Mesenteric fat pad (tissue), 1 donor: ENCODE measurements at places on chromosomes 6 and 20.

- DNase-seq, result no peak
These were observed 105.0 kb upstream of the LAMP5 start for GRCh38 chr20:9409352-9409751.

- no peak for DNase-seq
These were observed 30.8 kb upstream of the SSR1 start for GRCh38 chr6:7343546-7344475.

DNA sequence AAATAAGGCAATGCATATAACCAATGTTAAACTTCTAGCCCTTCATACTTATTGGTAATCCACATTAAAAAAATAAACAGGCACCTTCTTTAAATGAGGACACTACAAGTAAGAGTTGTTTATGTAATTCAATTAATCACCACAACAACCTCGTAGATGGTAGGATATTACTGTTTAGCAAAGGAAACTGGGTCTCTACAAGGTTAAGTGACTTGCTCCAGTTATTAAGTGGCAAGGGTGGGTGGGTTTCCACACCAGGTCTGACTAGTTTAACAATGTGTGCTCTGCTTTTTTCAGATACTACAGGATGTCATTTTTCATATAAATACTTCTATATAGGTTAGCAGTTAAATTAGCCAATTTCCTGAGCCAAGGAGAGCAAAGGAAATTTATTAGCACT is 129.1 kb downstream of the MAN1A1 start:
- no peak for DNase-seq

DNA sequence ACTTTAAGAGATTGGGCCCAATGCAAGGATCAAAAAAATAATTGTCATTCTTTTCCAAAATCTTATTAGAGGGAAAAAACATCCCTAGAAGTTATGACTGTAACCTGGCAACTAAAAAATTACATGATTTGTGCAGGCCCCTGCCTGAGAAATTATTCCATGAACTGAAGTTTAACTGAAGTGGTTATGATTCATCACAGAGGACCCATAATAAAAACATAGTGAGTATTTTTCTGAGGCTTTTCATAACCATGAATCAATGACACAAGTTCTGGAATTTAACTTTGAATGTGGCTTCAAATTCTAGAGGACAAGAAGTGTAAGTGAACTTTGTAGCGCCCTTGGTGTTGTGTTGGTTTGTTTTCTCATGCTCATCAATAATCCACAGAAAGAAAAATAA is 31.1 kb upstream of the CARMIL1 start:
- DNase-seq, result no peak

DNA sequence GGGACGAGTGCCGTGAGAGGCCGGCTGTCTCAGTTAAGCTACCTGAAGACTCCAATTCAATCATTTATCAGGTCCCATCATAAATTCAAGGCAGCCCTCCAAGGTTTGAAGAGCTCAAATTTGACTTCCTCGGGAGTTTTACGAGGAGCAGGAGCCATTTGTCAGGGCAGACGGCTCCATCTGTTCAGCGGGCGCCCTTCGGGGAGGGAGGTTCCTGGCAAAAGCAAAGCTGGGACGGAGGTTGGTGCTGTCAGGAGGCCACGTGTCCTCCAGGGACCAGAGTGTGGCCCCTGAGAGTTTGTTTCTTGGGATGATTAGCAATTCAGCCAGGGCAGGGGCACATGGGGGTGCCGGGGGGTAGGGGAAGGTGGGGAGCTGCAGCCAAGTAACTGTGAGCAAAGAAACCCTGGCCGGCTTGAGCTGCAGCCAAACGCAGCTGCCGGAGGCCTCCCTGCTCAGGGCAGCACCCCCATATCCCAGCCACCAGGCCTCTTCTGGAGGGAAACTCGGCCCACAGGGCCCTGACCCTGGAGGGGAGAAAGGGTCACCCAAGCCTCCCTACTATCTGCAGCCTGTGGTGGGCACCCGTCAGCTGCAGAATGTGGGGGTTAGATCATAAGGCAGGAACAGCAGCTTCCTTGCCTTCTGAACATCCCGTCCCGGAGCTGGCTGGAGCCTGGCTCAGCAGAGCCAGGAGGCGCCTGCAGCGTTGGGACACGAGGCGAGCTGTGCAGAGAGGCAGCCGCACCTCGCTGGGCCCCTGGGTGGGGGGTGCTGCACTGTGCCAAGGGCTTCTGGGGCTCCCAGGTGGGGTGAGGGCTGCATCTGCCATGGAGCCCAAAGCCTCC is 63.6 kb upstream of the GATA5 start:
- no peak for DNase-seq

- DNase-seq, result no peak
These were observed 211.4 kb downstream of the FUT9 start for GRCh38 chr6:96227135-96227534.

- no peak for DNase-seq
These were observed 41.9 kb downstream of the EYA2 start for GRCh38 chr20:46936415-46937156.

- DNase-seq, result no peak
These were observed 54.7 kb upstream of the HFE start for GRCh38 chr6:26032340-26033084.

GRCh38 chr6:1593286-1593957 is 16.3 kb upstream of the FOXC1 start:
- no peak for DNase-seq

GRCh38 chr6:16055852-16056251 is 73.0 kb upstream of the MYLIP start:
- DNase-seq, result no peak

DNA sequence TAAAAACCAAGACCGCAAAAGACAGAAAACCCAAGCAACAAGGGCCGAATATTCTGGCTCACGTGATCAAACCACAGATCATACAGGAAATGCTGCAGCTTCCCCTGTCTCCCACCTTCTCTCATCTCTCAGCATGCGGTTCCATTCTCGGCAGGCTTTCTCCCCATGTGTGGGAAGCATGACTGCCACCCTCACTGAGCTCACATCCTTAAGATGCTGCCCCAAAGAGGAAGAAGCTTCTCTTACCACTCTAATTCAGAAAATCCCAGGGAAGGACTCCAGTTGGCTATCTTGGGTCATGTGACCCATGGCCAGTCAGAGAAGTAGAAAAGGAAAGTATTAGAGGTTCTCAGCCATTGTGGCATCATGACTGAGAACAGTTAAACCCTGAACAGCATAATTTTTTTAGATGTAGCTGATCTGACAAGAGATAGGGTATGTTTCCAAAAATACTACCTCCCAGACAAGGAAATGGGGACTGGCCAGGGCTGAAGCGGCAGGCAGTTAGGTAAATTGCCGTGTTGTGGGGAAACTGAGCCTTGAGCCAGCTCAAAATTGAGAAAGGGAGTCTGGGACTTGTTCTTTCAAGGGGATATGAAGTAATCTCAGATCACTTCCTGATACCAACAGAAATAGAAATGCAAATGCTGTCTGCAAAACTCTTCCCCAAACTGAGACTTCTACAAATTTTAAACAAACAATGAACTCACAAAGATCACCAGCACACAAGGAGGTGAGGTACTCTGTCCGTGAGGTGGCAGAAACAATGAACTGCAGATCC is 37.1 kb upstream of the GRM4 start:
- DNase-seq, result peak; percentile 28

GRCh38 chr6:15507221-15507620 is 155.6 kb downstream of the DTNBP1 start:
- peak; percentile 43 for DNase-seq

DNA sequence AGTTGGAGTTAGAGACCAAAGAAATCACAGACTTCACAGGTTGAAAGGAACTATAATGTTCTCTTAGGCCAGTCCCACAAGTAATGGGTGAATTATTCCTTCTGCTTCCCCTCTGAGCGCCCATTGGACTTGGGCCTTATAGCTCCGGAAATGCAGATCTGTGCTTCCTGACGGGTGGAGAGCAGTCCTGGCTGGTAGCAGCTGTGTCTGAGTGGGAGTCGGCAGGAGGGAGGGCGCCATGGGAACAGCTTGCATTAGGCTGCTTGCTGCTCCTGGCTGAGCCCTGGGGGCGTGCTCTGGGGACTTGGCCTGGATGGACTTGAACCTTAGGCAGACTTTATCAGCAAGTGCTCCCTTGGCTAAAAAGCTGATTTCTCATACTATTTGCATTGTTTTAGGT is 18.4 kb upstream of the NUP153 start:
- no peak for DNase-seq

DNA sequence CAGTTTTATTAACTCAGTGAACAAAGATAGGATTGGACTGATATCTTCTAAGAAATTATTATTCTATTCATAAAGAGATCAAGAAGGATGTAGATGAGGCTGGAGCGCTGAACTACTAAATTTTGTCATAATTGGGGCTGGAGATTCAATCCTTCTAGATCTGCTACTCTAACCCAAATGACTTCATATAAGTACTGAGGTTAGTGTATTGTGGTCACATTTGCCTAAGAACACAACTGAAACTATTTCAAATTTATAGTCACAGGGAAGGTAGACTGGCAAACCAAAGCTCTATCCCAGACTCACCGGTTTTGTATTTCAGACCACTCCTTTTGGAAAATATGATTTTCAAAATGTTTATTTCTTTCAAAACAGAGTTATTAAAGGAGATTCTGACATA is 96.7 kb downstream of the BMP5 start:
- no peak for DNase-seq

- no peak for DNase-seq
These were observed 174.1 kb downstream of the IBTK start for GRCh38 chr6:82073484-82073883.

- DNase-seq, result no peak
These were observed 106.3 kb upstream of the ZNF217 start for GRCh38 chr20:53699906-53700305.
